ENCODE measurements at places on chromosomes 11 and 22.

GRCh38 chr11:119023741-119024140 lies 5.2 kb downstream of the TRAPPC4 start:
- no peak for DNase-seq

DNA sequence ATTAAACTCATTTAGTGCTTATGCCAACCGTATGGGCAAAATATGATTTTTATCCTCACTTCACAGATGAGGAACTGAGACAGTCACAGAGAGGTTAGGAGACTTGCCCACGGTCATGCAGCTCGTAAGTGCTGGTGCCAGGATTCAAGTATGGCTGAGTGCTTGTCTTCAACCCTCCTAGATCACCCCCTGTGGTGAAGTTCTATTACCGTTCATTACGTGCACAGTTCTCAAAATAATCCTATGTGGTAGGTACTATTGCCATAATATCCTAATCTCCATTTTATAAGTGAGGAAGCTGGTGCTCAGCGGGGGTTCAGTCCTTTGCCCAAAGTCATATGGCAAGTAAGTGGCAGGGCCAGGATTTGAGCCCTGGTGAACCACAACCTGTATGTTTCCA lies 1.5 kb downstream of the MIEF1 start:
- DNase-seq, result no peak

- no peak for DNase-seq
Observed at GRCh38 chr11:10303558-10304363, 1.1 kb upstream of the ADM start.

DNA sequence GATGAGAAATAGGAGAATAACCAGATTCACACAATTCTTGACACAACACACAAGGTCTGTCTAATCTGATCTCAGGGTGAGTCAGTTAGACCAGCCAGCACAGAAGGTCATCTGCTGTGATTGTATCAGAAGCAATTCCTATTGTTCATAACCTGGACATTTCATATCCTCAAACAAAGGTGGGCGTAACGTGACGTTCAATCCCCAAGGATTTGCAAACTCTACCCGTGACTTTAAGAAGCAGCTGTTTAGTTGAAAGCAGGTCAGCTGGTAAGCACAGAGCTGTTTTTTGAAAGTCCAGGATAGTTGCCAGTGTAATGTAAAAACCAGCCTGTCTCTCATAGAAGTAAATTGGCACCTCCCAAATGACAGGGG lies 385.1 kb downstream of the DCDC1 start:
- no peak for DNase-seq

GRCh38 chr11:68313574-68314202 lies 1.3 kb downstream of the LRP5 start:
- no peak for DNase-seq

- DNase-seq, result no peak
Observed at GRCh38 chr11:67600324-67601029, 6.3 kb upstream of the NDUFV1 start.

DNA sequence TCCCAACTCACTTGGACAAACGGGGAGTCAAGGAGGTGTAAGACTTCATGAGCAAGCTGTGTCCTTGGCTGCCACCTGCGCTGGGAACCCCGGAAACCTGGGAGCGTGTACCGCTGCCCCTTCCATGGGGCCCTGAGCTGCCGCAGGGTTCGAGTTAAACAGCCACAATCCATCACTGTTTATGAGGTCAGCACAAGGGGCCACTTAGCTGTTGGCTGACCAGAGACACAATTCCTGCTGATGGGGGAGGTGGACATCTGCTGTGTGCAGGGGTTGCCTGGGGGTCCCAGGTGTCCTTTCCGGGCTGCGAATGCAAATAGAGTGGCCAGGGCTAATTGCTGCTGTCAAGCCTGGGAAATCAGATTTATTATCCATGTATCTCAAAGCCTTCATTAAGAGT lies 549.3 kb downstream of the BRD1 start:
- no peak for DNase-seq

DNA sequence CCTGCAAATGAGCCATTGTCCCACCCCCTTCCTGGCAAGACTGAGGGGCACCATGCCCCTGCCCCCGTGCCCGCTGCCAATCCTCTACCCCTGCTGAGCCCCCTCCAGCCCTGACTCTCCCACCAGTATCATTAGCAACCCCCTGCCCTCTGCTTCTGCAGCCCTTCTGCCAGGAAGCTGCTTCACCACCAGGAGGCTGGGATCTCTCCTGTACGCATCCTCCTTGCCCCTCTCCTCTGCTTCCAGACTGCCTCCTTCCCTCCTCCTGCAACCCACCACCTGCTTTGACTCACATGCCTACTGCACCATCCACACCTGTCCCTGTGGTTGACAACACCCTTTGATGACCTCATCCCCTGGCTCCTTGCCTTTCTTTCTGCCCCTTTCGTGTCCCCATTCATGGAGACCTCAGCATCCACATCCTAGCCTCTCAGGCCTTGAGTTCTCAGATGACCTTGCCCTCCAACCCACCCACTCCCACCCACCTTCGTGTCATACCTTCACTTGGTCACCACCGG lies 13.4 kb upstream of the PNPLA3 start:
- DNase-seq, result no peak

DNA sequence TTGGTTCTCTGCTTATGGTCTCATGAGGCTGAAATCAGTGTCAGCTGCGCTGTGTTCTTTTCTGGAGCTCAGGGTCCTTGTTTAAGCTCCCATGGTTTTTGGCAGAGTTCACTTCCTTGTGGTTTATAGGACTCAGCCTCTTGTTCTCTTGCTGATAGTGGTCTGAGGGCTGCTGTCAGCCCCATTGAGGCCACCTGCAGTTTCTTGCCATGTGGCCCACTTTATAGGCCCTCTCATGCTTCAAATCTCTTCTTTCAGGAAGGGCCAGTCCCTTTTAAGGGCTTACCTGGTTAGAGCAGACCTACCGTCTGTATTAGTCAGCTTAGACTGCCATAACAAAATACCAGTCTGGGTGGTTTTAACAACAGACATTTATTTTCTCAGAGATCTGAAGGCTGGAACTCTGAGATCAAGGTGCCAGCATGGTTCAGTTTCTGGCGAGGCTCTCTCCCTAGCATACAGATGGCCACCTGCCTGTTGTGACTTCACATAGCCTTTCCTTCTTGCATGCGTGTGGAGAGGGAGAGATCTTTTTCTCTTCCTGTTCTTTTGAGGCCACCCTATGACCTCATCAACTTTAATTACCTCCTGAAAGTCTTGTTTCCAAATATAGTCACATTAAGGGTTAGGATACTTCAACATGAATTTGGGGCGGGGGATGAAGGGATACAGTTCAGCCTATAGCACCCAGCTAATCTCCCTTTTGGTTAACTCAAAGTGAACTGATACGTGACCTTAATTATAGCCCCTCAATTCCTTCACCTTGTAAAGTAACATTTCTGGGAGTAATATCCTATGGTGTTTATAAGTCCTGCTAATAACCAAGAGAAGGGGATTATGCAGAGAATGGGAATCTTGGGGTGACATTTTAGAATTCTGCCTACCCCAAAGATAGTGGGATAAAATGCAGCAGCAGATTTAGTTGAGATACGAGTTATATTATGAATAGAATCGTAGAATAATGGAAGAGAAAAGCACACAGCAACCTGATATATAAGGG lies 131.8 kb downstream of the UVRAG start:
- DNase-seq, result no peak

DNA sequence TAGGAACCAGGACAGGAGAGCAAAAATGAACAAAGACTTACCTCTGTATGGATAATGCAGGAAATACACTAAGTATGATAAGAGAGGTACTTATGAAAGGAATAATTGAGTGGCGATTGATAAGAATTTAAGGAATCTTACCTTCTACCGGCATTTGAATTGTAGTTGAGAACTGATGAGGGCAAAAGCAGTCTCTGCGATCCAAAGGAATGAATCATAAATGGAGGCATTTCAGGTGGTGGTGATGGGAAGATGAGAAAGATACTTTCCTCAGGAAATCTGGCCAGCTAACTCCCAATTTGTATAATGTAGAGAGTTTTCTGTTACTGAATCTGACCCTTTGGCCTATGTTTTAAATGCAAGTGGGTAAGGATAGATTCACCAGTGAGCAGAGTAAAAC lies 71.9 kb upstream of the C11orf87 start:
- DNase-seq, result no peak

- no peak for DNase-seq
Observed at GRCh38 chr11:2886191-2886894, 768 bp upstream of the CDKN1C start.

GRCh38 chr11:80520507-80520887 lies 1079.7 kb upstream of the TENM4 start:
- DNase-seq, result no peak

DNA sequence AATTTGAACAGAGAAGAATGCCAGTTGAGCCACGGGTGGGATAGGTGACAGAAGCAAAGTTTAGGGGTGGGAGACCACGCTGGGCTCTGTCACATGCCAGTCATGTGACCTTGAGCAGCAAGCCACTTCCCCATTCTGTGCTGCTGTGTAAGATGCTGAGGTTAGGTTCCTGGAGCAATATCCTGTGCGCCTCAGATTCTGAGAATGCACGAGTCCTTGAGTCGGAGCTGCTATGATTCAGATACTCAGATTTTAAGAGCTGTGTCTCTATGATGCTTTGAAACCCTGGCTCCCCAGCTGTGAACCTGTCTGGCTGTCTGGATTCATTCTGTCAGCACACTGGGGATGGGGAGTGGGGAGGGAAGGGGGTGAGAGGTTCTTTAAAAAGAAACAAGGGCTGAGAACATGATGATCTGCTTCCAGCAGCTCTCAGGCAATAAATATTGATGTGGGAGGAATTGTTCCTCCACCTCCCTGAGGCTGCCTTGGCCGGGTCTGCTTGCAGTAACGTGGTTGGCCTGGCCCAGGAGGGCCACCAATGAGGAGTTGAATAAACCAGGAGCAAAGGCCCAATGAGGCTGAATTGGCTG lies 24.0 kb downstream of the SLCO2B1 start:
- no peak for DNase-seq

DNA sequence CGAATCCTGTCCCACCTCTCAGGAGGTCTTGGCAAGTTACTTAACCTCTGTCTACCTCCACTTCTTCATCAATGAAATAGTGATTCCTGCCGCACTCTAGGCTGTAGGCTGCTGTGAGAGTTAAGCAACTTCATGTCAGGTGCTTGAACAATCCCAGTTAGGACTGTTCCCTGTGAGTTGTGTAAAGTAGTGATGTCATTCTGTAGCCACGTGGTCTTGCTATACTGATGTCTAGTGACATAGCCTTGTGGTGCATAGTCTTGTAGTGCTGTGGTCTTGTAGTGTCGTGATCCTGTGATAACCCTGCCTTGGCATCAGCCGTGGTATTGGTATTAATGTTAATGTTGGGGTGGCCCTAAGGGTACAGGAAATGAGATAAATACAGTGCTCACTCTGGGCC lies 30.3 kb upstream of the PRR5 start:
- DNase-seq, result no peak

- no peak for DNase-seq
Observed at GRCh38 chr11:45795379-45795778, 9.6 kb upstream of the SLC35C1 start.

GRCh38 chr11:119845756-119846155 lies 116.8 kb upstream of the NECTIN1 start:
- no peak for DNase-seq

- DNase-seq, result no peak
Observed at GRCh38 chr22:24504540-24504939, 9.4 kb downstream of the UPB1 start.

GRCh38 chr11:1774886-1775285 lies 11.2 kb upstream of the CTSD start:
- no peak for DNase-seq

- no peak for DNase-seq
Observed at GRCh38 chr11:117128289-117128688, 15.8 kb upstream of the PAFAH1B2 start.

- no peak for DNase-seq
Observed at GRCh38 chr11:44957040-44957515, 6.4 kb upstream of the TP53I11 start.

DNA sequence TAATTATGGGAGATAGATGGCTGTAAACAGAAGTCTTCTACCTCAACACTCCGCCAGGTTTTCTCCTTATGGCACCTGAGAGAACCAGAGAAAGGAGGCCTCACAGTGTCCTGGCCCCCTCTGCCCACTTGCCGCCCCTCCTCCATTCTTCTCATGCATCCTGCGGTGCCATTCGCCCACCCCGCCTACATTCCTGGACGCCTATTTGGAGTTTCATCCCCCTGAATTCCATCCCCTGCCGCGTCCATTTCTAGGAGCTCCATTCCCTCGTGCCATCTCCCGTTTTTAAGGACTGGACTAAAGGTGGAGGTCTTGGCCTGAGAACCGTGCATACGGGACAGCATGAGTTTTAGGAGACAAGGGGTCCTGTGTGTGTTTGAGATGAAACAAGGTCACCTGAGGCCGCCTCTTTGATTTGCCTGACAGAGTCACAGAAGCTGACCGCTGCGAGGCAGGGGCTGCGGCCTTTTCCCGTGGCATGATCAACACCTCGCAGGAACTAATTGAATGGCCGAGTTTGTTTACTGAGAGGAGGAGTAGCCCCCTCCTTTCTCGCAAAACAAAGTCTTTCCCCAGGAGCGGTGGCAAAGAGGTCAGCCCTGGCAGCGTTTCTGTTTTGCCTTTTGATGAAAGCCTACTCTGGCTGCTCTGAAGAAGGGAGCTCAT lies 246.2 kb downstream of the ST3GAL4 start:
- DNase-seq, result no peak

GRCh38 chr11:15692739-15693138 lies 578.0 kb downstream of the INSC start:
- no peak for DNase-seq

DNA sequence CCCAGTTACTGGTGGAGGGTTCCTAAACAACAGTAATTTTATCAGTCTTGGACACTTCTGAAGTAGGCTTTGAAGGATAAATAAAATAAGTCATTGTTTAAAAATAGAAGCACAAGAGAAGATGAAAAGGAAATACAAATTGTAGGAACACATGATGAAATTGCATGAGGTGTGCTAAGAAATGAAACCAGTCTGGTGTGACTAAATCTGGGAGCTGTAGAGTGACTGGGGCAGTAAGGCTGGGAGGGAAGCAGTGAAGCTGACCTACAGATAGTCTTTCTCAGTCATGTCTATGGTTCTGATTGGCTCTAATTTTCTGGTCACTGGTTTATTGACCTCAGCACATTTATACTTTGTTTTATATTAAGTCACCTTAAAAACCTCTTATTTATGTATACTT lies 139.1 kb downstream of the SLC17A6 start:
- no peak for DNase-seq

GRCh38 chr11:117146521-117146920 lies 2.4 kb downstream of the PAFAH1B2 start:
- DNase-seq, result no peak

- no peak for DNase-seq
Observed at GRCh38 chr11:1116104-1116503, 41.4 kb downstream of the MUC2 start.

GRCh38 chr11:133541021-133541719 lies 8.9 kb upstream of the OPCML start:
- no peak for DNase-seq

GRCh38 chr11:12706545-12707499 lies 32.6 kb downstream of the TEAD1 start:
- no peak for DNase-seq

Data from amniotic stem cell (primary cell).